ENCODE measurements at places on chromosomes 5 and 9.

GRCh38 chr5:3276896-3277295 is 318.7 kb upstream of the IRX1 start:
- no peak for DNase-seq

- DNase-seq = no peak
Measured at GRCh38 chr5:180126716-180127681, 55.4 kb upstream of the RNF130 start.

DNA sequence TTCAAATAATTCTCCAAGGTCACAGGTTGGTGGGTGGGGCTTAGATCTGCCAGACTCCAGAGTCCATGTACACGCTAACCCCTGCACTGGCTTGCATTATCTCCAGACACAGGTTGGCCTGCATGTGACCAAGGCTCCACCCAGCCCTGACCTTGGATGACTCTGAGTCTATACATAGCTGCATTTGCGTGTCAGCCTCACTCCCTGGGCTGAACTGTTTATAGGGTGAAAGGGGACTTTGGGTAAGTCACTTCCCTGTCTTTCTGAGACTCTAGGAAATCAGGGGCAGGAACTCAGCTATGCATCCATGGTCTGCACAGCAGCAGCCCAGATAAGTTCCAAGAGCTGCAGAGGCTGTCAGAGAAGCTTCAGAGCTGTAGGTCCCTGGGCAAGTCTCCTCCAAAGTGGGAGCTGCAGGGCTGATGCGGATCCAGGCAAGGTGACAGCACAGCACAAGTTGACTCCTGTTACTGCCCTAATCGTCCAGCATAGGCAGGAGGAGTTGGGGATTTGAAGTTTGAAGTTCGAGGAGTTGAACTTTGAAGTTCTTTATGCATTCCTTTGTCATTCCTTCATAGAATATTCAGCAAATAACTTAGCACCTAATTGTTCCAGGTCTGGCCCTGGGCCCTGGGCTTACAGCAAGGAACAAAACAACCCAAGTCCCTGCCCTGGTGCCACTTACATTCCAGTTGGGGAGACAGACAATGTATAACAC is 53.4 kb downstream of the SLC22A5 start:
- no peak for DNase-seq

DNA sequence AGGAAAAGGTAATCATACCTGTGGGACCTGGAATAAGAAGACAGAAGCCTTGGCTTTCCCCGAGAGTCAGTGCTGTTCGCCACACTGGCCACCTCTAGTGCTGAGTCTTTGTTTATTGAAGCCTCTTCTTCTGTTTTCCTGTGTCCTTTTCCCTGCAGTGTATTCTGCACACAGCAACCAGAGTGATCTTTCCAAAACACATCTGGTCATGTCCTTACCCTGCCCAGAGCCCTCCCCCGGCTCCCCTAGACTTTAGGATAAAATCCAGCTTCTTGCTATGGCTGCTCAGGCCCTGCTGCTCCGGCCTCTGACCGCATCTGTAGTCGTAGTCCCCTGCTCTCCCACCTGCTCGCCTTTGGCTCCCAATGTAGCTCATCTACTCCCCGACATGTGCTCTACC is 28.3 kb downstream of the GALNT10 start:
- no peak for DNase-seq

DNA sequence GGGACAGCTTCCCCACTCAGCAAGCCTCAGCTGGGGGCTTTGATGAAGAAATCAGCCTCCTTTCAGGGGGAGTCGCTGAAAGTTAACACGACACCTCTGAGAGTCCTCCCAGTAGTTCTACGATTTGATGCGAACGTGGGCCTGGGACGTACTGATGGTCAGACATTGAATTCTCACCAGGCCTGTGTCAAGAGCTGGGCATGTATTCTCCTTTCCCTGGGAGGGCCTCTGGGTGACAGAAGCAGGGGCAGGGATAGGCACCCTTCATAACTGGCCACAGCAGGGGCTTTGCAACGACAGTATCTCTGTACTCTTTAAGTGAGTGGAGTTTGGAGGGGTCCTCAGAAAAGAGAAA is 15.6 kb upstream of the COL5A1 start:
- DNase-seq = no peak

GRCh38 chr5:106854105-106854687 is 816.5 kb downstream of the EFNA5 start:
- DNase-seq = no peak

DNA sequence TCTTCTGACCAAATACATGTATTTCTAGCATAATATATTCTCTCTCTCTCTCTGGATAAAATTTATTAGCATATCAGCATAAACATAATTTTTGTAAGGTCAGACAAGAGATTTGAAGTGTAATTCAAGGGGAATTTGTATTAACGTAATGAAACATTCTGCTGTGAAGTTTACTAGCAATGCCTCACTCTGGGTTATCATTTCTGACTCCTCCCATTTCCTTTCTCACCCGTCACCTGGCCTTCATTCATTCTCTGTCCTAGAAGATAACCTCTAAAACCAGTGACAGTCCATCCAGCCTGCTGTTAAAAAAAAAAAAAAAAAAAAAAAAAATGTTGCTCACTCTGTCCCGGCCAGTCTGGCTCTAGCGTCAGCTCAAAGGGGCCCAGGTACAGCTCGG is 27.1 kb downstream of the GRAMD2B start:
- DNase-seq = no peak

GRCh38 chr9:134204041-134204440 is 39.7 kb upstream of the RNU6ATAC start:
- DNase-seq = no peak

DNA sequence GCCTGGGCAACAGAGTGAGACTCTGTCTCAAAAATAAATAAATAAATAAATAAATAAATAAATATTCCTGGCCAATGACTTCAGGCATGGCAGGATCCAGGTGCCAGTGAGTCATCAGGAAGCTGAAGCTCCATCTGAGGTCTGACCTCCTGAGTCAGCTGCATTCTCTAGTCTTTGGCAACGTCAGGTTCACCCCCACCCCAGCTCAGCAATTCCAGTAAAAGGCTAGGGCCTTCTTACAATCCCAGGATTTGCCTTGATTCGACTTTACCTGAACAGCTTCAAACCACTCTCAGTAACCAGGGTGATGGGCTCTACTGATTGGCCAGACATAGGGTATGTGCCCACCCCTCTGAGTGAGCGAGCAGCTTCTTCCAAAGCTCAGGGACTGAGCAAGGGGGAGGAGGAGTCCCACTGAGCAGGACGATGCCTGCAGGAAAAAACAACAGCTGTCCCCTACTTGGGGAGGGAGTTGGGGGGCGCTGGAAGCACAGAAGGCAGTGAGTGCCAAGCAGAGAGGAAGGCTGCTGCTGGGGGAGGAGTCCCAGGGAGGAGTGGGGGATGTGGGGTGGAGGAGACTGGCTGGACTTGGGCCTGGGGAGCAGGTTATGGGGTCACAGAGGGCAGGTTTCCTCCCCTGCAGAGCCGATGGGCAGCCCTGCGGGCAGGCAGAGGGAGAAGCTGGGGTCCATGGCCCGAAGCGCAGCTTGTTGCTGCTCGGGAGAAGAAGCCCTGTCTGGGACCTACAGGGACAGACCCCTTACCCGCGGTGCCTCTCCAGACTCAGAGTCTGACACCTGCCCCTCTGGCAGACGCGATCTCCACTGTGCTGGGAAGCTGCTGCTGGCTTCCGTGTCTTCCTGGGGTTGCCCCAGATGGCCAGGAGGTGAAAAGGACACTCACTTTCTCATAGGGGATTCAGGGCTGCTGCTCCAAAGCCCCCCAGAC is 25.9 kb upstream of the UNC5A start:
- no peak for DNase-seq

DNA sequence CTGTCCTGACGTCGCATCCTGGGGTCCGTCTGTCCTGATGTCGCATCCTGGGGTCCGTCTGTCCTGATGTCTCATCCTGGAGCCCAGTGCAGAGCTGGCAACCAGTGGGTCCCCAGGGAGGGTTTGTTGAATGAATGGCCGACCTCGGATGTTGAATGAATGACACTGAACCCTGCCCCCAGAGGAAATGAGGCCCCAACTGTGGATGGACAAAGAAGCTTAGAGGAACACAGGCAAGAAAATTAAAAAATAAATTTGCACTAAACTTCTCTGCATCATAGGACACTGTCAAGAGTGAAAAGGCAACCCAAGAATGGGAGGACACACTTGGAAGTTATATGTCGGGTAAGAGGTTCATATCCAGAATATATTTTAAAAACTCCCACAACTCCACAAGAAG is 47.7 kb upstream of the NOTCH1 start:
- DNase-seq = no peak

- DNase-seq = no peak
Measured at GRCh38 chr9:3858961-3859360, 333.2 kb upstream of the RFX3 start.

DNA sequence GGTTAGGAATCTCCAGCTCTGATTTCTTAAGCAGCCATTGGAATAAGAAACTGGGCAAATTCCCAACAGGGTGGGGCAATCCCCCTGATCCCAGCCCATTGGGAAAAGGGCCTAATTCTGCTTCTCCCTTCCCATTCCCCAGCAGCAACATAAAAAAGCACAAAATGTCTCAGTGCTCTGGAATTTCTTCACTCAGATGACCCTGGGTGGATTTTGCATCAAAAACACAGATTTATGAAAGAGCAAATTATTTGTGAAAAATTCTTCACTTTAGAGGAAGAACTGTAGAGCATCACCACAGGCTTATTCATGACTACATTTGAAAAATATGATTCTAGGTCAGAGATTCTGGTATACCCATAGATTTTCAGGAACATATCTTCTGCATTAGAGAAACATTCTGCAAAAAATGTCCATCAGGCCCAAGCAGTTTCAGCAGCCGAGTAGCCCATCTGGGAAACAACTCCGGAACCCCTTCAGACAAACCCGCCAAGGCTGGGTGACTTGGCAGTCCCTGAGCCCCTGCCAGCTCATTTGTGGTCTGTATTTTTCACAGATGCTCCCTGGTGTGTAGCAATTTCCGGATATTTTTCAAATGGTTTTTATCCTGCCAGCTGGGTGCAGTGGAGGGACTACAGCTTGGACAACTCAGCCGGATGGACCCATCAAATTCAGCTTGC is 102.1 kb upstream of the RANBP3L start:
- DNase-seq = no peak

- DNase-seq = no peak
Measured at GRCh38 chr9:29806937-29807618, 2233.8 kb upstream of the C9orf72 start.

GRCh38 chr5:22560147-22560546 is 293.0 kb downstream of the CDH12 start:
- DNase-seq = no peak

DNA sequence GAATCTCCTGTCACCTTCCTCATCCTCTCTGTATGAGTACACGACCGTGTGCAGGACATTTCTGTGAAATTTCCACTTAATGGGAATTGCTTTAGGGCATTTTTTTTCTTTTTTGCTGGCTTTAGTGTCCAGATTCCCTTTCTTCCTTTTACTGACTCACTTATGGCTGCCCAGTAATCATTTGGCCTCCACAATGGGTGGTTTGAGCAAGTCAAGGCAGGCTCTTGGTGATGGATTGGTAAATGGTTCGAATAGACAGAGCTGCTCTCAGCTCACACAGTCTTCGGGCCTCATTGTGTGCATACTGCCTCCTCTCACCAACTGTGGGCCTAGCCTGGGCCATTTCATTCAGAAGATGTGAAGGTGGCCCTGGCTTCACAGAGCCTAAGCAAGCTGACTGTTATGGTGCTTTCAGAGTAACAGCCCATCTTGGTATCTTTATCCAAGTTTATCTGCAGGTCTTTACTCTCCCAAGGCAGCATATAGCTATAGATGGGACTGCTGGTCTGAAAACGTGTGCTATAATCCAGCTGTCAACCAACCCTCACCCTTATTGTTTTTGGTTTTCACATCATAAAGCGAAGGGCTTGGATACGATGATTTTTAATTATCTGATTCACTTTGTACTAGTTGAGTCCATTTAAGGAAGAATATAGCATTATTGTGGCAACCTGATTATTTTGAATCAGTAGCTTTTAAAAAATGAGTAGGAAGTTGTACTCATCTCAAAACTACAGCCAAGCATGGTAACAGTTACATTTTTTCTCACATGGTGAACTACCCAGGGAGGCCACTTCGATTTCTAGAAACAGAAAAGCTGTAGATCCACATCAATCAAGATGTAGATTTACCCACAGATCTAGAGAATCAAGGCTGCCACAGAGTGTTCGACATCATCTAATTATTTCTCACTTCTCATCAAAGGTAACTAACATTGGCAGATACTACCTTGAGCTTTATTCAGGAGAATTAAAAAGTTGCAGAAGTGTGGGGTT is 50.4 kb upstream of the CKMT2 start:
- no peak for DNase-seq

GRCh38 chr9:34648673-34649072 is 2.2 kb downstream of the GALT start:
- DNase-seq = no peak

- no peak for DNase-seq
Measured at GRCh38 chr9:127241354-127241753, 23.2 kb upstream of the GARNL3 start.

DNA sequence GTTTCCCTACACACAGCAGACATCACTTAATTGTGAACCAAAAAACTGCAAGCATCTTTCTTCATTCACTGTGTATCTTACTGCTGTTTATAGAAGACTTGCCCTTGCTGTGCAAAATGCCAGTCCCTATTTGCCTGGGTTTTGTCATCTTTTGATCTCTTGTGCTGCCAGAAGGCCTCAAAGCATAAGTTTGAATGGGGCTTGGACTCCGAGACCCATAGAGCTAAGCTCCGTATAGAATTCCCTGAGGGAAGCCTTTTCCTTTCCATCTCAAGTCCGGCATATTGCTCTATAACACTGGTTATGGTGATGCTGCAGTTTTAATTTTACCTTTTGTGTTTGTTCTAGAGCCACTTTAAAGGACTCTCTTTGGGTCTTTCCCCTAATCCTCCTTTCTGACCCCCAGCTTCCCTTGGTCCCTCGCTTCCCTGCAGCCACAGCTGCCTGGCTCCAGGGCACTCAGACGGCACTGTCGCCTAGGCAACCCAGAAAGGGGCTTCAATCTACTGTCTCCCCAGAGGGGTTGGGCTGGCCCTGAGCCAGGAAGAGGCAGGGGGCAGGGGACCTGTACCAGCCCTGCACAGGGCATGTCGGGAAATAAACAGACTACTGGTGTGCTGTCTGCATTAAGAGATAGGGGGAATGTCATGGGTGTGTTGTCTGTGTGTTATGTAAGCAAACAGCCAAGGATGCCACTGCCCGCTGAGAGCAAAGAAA is 73.4 kb upstream of the MELK start:
- DNase-seq = no peak

GRCh38 chr9:100098046-100098886 is 534 bp downstream of the ERP44 start:
- DNase-seq = peak; percentile 52

- DNase-seq = no peak
Measured at GRCh38 chr5:107669096-107670031, 1.4 kb downstream of the EFNA5 start.

DNA sequence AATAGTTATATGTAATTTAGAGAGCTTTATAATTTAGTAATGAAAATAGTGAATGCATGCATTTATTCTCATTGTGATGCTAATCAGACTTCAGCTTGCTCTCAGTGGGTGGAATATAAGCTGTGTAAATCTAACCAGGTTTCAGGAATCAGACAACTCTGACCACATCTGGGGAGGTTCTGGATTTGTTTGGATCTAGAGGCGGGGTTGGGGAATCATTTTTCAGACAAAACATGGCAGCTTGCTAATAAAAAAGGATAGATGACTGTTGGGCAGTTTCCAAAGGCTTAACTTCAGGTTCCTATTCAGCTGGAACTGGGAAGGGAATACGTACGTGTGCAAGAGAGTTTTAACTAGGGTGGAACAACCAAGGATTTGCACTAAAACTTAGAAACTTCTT is 43.2 kb upstream of the MAMDC2 start:
- no peak for DNase-seq

Data from hypothalamus (tissue), 51 donors.